Stimulated activated CD4-positive, alpha-beta T cell treated with anti-CD3 and anti-CD28 coated beads, TNF-alpha, amount 100 ng/mL, for 48 hours (primary cell): ENCODE measurements at places on chromosomes 2 and 18.

DNA sequence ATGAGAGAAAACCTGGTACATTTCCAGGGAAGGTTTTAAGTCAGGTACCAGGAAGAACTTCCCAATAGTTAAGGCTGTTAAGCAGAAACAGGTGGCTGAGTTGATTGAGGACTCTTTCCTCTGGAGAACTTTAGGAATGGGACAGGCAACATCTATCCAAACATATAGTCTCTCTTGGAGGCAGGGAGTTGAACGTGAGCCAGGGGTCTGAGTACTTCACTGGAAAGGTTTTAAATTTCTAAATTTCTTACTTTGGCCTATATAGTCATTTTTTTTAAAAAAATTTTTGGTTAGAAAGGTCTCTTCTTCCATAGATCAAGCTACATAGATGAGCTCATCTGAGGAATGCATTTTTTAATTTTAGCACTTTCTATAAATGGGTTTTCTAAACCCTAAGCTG, 261.4 kb upstream of the TCF4 start:
- DNase-seq: no peak

DNA sequence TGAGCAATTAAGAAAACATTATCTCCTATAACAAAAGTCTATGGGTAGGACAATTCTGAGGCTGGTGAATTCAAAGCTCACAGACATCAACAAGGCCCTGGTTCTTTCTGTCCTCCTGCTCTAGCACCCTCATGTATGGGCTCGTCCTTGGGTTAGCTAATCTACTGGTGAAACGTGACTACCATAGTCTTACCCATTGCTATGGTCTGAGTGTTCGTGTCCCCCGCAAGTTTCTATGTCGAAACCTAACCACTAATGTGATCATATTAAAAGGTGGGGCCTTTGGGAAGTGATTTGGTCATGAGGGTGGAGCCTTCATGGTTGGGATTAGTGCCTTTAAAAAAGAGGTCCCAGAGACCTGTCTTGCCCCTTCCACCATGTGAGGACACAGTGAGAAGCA, 564.7 kb downstream of the TNS1 start:
- no peak for DNase-seq

GRCh38 chr2:231745303-231746038, 35.6 kb downstream of the PDE6D start:
- no peak for DNase-seq

DNA sequence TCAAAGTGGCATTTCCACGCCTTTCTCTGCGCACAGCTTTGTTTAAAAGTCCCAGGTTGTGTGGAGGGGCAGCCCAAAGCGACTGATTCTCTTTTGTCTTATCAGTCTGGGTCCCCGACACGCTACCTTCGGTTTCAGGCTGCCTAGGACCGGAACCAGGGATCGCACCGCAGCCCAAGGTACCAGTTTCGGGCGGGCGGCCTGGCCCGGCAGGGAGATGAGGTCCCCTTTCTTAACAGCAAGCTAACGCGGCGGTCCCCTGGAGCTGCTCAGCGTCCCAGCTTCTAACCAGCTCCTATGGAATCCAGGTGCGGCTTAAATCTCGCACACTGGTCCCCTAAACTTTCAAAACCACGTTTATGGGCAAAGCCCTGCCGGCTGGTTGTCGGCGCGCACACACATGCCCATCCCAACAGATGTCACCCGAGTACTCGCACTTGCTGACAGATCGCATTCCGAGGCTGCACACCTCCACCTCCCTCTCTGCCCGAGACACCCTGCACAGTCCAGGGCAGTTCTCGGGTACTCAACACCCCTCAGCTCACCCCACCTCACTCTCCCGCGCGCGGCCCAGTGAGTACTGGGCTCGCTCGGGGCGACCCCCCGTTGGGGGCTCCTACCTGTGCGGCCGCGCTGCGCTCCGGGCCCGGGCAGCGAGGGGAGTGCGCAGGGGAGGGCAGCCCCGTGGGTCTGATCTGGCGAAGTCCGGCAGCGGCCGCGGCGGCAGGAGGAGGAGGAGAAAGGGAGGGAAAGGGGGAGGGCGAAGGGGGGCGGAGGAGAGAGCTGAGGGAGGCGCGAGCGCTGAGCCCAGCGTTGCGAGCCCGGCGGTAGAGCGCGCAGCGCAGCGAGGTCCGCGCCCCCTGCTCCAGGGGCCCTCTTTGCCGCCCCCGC, at the start of gene EFEMP1:
Gene EFEMP1, minus strand, starts transcription at position 692 of the 891 bp plus-strand sequence. CDS start 1,342 bp downstream, outside the sequence.
- no peak for DNase-seq

GRCh38 chr2:39875182-39875913, 96.3 kb upstream of the THUMPD2 start:
- DNase-seq: no peak

DNA sequence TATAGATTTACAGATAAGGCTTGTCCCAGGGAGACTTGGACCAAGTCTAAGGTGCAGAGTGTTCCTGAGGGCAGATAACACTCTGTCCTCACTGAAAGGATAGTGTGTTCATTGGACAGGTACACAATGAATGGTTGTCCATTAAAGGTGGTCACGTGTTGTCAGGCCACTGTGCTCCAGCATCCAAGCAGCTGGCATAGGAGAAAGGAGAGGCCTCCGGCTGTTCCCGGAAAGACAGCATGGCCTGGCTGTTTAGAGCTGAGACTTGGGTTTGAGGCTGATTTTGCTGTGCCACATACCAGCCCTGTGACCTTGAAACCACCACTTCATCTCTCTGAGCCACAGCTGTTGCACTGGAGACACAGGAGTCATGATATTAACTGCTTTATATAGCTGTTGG, 19.6 kb upstream of the SULT1C3 start:
- no peak for DNase-seq

- no peak for DNase-seq
Measured at GRCh38 chr2:110837446-110838409, 105.4 kb downstream of the ACOXL start.

DNA sequence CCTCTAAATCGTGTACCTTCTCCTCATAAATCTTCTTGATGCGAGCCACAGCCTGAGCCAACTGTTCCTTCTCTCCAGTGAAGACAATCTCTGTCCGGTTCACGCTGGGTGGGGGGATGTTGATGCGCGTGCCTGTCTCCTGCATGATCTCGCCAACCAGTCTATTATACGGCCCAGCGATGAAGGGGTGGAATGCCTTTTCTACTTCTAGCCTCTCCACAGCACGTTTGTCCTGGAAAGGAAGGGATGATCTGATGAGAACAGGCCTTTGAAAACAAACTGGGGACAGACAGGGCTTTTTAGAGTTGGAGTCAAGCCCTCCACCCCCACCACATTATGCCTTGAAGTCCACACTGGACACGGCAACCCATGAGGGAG, 59.3 kb downstream of the HDLBP start:
- DNase-seq: no peak

GRCh38 chr2:181886192-181886591, 5.3 kb upstream of the ITPRID2 start:
- DNase-seq: no peak

DNA sequence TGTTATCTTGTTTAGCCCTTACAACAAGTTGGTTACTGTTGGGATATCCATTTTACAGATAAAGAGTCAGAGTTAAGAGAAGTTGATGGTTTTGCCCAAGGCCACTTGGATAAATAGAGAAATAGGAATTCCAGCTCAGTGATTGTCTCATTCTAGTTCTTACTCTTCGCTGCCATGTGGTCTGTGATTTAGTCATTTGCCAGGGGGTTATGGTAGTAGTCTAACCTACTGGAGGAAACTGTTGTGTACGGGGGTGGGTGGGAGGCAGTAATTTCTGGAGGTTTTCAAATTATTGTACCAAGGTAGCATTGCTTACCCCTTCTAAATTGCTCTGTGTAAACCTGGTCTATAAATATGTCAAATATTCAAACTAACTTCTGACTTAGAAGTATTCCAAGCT, 110.4 kb downstream of the MAP2 start:
- DNase-seq: no peak

- DNase-seq: no peak
Measured at GRCh38 chr2:30786923-30787685, 20.1 kb downstream of the CAPN13 start.

- no peak for DNase-seq
Measured at GRCh38 chr2:70978341-70979179, at the start of gene ANKRD53. Gene ANKRD53, plus strand, starts transcription at chr2:70978630. Its CDS starts 16 bp downstream, at chr2:70978646.

DNA sequence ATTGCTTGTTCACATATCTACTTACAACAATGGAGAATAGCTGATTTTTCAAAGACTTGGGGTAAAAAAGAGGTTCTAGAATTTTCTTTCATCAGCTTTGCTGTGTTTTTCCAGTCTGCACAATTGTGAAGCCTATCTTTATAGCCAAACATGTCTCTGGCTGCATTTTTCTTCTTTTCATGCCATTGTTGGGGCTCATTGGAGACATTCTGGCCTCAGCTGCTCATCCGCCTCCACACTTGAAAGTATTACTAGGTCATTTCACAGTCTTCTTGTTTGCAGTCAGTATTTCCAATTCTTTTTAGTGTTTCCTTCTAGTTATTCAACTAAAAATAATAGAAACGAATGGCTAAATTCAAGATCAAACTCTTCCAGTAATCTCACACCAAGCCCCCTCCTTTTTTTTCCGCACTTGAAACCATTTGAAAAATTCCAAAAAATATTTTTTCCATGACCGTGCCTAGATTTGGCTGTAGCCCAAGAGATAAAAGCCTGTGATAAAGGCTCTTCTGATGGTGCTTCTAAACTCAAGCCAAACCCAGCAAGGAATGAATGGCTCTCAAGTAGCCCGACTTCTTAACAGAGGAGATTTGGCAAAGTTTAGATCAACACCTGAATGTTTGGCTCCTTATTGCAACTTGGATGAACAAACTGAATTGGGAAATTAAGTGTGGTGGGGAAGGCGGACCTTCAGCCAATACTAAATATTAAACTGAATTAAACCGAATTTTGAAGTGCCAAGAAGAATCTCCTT, 103.4 kb downstream of the NRP2 start:
- no peak for DNase-seq

DNA sequence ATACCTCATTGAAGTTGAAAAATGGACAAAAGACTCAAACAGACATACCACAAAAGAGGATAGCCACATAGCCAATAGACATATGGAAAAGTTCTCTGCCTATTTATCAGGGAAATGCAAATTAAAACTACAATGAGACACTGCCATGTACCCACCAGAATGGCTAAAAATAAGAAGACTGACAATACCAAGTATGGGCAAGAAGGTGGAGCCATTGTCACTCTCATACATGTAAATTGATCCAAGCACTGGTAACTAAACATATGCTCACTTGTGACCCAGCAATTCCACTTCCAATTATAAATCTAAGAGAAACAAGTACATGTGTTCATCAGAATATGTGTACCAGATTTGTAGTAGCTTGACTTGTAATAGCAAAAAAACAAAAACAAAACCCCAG, 4.6 kb downstream of the LOXHD1 start:
- no peak for DNase-seq

DNA sequence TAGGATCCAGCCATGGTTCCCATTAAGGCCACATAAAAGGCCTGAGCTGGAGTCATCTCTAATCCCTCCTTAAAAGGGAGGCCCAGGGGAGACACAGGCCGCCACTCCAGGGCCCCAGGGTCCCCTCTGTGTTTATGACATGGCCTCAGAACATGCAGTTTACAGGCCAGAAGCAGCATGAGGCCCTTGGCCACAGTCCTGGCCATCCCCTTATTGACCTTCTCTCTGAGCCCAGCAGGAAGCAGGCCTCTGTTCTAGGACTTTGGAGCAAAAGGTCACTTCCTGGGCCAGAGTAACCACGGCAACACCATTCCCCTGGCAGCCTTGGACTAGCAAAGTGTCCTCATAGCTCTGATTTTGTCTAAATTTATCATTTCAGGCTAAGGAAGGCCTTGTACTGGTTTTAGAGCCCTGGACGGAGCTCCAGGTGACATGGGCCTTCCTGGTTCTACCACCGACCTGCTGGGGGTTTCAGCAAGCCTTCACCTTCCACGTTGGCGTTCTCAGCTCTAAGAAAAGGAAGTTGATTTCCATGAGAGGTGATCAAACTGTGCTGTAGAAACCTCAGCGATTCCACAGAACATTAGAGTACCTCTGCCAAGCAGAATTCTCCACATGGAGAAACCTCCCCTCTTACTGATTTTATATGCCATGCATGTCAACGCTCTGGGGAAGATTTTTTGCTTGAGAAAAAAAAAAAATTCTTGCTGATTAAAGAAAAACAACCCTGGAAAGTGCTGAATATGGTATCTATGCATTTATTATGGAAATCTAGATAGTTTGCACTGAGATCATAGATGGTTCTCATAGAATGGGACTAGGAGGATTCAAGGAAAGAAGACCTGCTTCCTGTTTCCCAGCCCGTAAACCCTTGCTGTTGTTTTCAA, 53.7 kb downstream of the HS1BP3 start:
- DNase-seq: no peak

DNA sequence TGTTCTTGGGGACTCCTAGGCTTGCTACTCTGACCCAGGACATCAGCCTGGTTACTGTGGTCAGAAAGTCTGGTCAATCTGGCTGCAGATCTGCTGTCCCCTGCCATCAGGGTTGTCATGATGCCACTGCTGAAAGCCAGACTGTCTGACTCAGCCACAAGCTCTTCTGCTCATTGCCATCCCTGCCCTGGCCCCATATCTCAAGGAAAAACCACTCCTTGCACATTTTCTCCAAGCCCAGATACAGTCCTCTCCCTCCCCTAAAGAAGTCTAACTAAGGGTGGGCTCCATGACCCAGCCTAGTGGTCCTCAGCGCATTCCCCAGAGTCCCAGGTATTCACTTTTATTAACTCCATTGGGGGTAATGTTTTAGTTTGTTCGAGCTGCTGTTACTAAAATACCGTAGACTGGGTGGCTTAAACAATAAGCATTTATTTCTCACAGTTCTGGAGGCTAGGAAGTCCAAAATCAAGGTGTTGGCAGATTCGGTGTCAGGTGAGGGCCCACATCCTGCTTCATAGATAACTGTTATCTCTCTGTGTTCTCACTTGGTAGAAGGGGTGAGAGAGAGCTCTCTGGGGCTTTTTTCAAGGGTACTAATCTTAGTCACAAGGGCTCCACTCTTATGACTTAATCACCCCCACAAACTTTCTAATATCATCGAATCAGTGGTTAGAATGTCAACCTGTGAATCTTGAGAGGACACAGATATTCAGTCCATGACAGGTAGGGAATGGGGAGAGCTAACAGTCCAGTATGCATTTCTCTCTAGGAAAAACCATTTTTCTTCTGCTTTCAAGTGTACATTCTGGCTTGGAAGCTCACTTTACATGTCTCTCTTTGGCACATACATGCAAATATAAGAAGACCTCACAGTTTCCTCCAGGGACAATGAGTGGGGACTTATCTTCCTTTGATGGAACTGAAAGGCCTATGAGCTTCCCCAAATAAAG, 94.8 kb upstream of the CXCR4 start:
- DNase-seq: no peak

DNA sequence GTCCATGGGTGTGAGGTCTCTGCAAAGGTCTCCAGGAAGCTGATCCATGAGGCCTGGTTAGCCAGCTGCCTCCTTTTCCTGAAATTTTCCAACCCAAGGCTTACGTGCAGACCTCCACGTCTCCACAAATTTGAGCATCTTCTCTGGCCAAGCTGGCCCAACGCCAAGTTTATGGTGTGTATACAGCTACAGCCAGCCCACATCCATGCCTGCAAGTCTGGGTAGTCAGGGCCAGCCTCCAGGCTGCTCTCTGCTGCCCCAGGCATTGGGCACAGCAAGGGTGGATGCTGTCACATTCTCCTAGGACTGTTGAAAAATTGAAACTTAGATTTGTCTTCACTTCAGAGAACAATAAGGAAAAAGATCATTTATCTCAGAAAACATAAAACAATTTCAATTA, 525.5 kb upstream of the CHAC2 start:
- DNase-seq: no peak

GRCh38 chr2:24579053-24579803, 88.2 kb downstream of the NCOA1 start:
- no peak for DNase-seq
